ENCODE measurements at places on chromosomes 3 and 15. TPM values are rescaled to one million over a fixed set of nuclear protein-coding genes. Genes with fewer than 3 reads are reported as not detected.

Gene SRGAP3
- total RNA-seq, result 22.6 TPM

Gene TNNC1
- not detected for total RNA-seq

Gene SGO1
- 0.21 TPM for total RNA-seq

Gene ARIH1
- 28.2 TPM for total RNA-seq

Gene TMEM158
- 1.5 TPM for total RNA-seq

Gene PARP15
- total RNA-seq, result not detected

Gene CCDC13
- total RNA-seq, result 0.64 TPM

Gene STARD9
- total RNA-seq, result 2.4 TPM

Gene ARNT2
- total RNA-seq, result 0.21 TPM

Gene FMN1
- 0.48 TPM for total RNA-seq

Gene TGM5
- total RNA-seq, result 0.21 TPM

Gene SCN5A
- total RNA-seq, result not detected

Gene PLXNA1
- 67.2 TPM for total RNA-seq

Gene HRH1
- total RNA-seq, result 3.6 TPM

Gene SENP7
- total RNA-seq, result 5.1 TPM

Gene IQCH
- total RNA-seq, result 2.7 TPM

Gene C3orf80
- total RNA-seq, result under 0.01 TPM

Gene FHIT
- total RNA-seq, result 2.7 TPM

Gene SPTSSB
- 1.4 TPM for total RNA-seq

Gene LDHAL6B
- not detected for total RNA-seq

Gene IL16
- under 0.01 TPM for total RNA-seq

Gene ESYT3
- 0.43 TPM for total RNA-seq

Gene AHSG
- not detected for total RNA-seq

Gene PLOD2
- 152 TPM for total RNA-seq
